CD8-positive, alpha-beta T cell (primary cell): ENCODE measurements at places on chromosomes 11 and 22.

- DNase-seq = no peak
These were observed 74.0 kb upstream of the ATXN10 start for GRCh38 chr22:45597460-45598192.

GRCh38 chr11:118318581-118319336, 14.2 kb downstream of the CD3E start:
- DNase-seq = no peak

DNA sequence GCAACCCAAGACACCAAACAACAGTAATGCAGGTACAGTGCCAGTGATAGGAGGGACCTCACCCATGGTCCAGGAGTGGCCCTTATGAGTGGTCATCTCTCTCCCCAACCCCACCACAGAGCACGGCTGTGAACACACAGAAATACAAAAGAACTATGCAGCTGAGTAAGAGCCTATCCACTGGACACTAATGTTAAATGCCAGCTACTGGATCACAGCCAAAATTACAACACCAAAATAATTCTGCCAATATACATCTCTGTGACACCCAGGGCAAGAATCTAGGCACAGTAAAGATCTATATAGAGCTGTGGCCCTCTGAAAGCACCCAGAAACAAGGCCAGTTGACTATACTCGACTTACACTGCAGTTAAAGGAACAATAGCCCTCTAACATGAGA, 22.8 kb upstream of the GPR83 start:
- DNase-seq = no peak

DNA sequence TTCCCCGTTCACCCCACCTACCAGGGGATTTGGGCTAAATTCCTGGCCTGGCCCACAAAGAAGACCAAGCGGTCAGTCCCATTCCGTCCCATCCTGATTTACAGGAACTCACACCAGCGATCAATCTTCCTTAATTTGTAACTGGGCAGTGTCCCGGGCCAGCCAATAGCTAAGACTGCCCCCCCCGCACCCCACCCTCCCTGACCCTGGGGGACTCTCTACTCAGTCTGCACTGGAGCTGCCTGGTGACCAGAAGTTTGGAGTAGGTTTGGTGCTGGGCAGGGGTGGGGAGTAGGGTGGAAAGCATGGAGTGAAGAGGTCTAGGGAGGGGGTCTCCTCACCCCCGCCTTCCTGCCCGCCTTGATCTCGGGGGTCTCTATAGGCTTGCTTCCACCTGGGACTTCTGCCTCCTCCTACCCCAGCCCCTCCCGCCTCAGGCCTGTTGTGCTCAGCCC, at the start of gene SERPING1:
Gene SERPING1 (plus strand): TSS at position 225 of the 455 bp plus-strand sequence. CDS start 586 bp downstream, outside the sequence.
- no peak for DNase-seq

GRCh38 chr11:1381793-1382425, 7.8 kb upstream of the BRSK2 start:
- no peak for DNase-seq

GRCh38 chr11:122754553-122755322, 83.6 kb upstream of the CRTAM start:
- DNase-seq = peak; percentile 64

- no peak for DNase-seq
These were observed 22.8 kb downstream of the GRAP2 start for GRCh38 chr22:39923696-39924095.

GRCh38 chr11:11608783-11609232, 13.0 kb downstream of the GALNT18 start:
- no peak for DNase-seq

DNA sequence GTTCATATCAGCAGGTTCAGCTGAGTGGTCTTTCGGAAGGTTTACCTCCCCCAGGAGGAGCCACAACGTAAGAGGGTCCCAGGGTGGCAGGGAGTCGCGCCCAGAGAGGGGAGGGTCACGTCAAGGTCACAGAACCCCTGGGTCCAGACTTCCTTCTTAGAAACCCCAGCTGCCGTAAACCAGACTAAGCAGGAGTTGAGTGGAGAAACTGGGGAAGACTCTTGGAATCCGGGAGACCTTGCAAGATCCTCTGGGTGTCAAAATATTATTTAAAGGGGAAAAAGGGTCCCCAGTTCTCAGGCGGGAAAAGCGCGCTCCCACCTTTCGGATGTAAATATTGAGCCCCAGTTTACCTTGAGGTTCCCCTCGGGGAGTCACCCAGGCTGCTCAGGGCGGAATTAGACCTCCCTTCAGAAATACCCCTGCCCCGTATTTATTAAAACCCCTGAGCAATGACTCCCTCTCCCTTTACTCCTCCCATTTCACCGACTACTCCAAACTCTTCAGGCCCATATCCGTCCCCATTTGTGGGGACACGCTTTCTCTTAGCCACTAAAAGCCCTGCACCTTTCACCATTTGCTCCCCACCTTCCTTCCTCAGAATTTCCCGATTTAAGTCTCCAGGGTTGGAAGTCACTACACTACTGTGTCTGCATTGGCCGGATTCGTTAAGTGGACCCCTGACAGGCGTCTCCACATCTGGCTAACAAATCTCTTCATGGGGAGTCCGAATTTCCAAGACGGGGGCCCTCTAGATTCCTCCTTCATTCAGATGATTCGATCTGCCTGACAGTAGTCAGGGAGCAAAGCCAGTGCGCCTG, 4.2 kb downstream of the SLC17A6 start:
- no peak for DNase-seq

DNA sequence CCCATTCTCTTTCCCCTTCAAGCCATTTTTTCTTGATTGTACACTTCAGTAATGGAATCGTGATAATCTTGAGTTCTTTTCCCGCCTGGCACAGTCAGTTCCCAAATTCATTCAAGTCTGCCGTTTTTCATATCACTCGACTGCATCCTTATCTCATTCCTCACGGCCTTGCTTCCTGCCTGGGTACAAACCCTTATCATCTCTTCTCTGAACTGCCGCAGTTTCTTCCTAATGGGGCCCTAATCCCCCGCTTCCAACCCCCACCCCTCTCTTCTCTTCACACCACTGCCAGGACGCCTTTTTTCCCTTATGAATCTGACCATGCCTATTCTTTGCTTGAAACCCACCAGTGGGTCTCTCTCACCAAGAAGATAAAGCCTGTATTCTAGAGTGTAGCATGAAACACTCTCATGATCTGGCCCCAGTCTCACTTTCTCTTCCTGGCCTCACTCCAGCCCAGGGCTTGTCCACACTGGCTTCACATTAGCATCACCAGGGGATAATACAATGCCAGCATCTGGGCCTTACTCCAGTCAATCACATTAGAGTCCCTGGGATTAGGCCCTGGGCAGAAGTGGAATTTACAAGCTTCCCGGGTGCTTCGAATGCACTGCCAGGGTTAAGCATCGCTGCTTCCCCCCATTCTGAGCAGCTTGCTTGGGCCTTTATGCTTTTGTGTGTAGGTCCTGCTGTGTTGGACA, 102.1 kb downstream of the FBXO7 start:
- DNase-seq = no peak

GRCh38 chr11:116109228-116109627, 605.0 kb upstream of the CADM1 start:
- DNase-seq = no peak

- no peak for DNase-seq
These were observed 29.5 kb upstream of the FCHSD2 start for GRCh38 chr11:73171436-73172161.

DNA sequence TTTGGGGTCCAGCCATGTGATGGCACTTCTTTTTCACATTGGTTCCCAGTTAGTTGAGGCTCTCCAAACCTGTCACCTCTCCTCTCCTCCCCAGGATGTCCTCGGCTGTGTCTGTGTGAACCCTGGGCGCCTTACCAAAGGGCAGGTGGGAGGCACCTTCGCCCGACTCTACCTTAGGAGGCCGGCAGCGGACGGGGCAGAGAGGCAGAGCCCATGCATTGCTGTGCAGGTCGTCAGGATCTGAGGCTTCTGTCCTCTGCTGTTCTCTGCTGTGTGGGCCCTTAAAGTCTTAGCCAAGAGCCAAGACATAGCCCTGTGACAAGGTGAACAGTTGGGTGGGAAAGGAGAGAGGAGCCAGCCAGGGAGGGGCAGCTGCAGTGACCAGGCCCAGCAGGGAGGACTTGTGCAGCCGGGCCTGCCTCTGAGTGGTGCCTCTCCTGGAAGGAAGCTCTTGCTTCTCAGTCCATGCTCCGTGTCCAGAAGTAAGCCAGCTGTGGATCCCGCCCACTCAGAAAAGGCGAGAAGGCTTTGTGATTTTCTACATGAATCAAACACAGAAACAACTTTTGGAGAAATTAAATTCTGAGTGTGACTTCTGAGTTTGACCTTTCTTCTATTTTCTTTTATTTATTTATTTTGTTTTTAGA, 17.5 kb upstream of the CDC42EP2 start:
- no peak for DNase-seq

GRCh38 chr11:10122326-10123197, 171.5 kb downstream of the SBF2 start:
- no peak for DNase-seq

GRCh38 chr11:7332451-7332850, 80.7 kb downstream of the SYT9 start:
- no peak for DNase-seq

- DNase-seq = no peak
These were observed 11.7 kb upstream of the TMEM191C start for GRCh38 chr22:21455334-21456089.

DNA sequence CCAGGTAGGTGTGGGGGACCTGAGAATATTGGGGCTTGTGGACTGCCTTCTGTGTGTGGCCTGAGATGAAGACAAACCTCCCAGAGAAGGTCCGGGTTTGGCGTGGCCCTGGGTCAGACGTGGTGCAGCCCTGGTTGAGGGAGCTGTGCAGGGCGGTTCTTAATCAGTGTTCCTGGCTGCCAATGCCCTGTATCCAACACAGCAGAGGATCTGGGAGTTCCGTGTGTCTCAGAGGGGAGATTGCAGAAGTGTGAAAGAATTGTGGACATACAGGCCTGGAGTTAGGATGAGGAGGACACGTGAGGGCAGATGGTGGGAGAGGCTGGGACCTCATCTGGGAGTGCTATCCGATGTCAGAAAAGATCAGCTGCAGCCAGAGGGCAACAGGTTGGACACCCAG, 102.0 kb upstream of the NECTIN1 start:
- no peak for DNase-seq

GRCh38 chr11:61309739-61310138, 14.6 kb upstream of the VWCE start:
- no peak for DNase-seq

DNA sequence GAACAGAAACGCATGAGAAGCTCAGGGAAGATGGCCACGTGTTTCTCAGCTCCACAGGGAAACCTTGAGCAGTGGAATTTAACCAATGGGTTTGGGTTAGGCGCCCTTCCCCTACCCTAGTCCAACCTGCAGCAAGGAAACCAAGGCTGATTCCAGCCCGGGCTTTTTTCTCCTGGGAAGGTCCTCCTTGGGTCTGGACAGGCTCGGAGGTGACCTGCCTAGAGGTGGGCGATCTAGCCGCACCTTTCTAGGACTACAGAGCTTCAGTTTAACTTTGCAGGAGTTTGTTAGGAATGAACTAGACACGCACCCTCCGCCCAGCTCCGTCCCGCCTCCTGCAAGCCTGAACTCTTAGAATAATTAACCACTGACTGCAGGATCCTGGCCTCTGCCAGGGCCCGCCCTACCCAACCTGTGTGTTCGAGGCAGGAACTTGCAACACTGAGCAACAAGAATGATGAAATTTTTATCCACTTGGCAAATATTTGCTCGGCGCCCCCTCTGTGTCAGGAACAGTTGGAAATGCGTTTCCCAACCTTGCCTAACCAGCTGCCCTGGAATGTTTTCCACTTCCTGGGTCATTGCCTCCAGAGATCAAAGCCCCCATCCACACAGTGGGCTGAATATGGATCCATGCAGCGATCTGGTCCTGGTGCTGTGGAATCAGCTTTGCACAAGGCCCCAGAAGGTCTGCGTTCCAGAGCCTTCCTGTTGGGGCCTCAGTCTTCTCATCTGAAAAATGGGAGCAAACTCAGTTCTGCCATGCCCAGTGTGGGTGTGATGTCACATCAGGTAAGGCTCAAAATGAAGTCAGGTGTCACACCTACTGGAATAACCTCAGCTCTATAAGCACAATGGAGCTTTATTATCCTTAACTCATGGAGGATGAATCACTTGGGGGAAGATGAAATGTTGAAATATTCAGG, 13.3 kb downstream of the MPST start:
- no peak for DNase-seq

- no peak for DNase-seq
These were observed 222.7 kb upstream of the SESN3 start for GRCh38 chr11:95453616-95454171.

- DNase-seq = no peak
These were observed 3.4 kb downstream of the ELF5 start for GRCh38 chr11:34510218-34510617.

- DNase-seq = no peak
These were observed 23.8 kb downstream of the FLRT1 start for GRCh38 chr11:64059339-64060140.

GRCh38 chr11:108204929-108205499, 17.4 kb downstream of the NPAT start:
- DNase-seq = no peak

DNA sequence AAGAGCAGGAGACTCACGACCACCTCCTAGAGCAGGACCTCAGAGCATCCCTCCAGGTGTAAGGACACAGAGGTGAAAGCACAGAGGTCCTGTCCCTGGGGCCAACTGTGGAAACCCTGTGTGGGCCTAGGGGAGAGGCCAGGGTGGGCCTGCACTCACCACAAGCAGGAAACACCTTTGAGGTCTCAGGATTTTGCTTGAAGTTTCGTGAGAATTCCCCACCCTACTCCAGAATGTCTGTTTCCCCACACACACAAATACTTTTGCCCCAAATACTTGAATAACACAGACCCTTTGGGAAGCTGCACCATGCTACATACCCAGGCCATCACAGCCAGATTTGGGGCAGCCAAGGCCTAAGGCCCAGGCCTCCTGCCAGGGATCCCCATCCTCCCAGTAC, 18.1 kb downstream of the SLC43A3 start:
- DNase-seq = no peak
